ENCODE measurements at places on chromosomes 1 and 21. TPM values are rescaled to one million over a fixed set of nuclear protein-coding genes. Genes with fewer than 3 reads are reported as not detected.

The RBP7 gene
- 5.6 TPM for total RNA-seq

The RAB25 gene
- not detected for total RNA-seq

The PROX1 gene
- 0.07 TPM for total RNA-seq

The OR14K1 gene
- total RNA-seq, result not detected

The DBT gene
- 4.2 TPM for total RNA-seq

The OXCT2 gene
- 0.55 TPM for total RNA-seq

The TRNP1 gene
- total RNA-seq, result 278 TPM

The GUCA2A gene
- total RNA-seq, result not detected

The DSCAM gene
- not detected for total RNA-seq

The RGS18 gene
- total RNA-seq, result not detected

The ST6GALNAC5 gene
- total RNA-seq, result 0.22 TPM

The FCGR2B gene
- not detected for total RNA-seq

The GPN2 gene
- 30.5 TPM for total RNA-seq

The RUNX3 gene
- 4.2 TPM for total RNA-seq

The MORC3 gene
- total RNA-seq, result 6.7 TPM

The AVPR1B gene
- not detected for total RNA-seq
